Stimulated activated CD4-positive, alpha-beta T cell treated with anti-CD3 and anti-CD28 coated beads, Interleukin-1b, Interleukin-23, amount 100 ng/mL, for 1 hour (primary cell): ENCODE measurements at places on chromosomes 11 and 22.

- no peak for DNase-seq
These were observed 16.5 kb upstream of the ETS1 start for GRCh38 chr11:128603752-128604414.

- no peak for DNase-seq
These were observed 69.6 kb upstream of the ALKBH3 start for GRCh38 chr11:43810929-43811596.

- no peak for DNase-seq
These were observed 662 bp upstream of the TRIM3 start for GRCh38 chr11:6474413-6474792.

DNA sequence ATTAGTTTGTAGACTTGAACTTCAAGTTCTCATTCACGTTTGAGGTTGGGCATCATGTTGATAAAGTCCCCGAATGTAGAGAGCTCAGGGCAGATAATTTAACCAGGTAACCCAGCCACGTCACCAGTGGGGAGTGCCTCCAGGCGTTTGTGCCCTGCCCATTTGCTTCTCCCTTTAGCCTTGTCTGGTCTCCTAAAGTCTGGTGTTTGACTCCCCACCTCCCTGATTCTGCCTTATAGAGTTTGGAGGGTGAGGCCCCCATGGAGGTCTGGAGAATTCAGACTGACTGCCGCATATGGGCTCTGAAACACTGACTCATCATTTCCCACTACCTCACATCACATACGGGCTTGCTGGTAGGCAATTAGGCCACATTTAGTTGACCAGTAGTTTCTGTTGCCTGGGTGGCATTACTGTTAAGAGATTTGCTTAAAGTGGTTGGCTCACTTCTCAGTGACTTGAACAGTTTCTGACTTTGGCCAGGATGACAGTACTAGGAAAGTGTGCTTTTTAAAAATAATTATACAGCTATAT lies 99.3 kb upstream of the GAL start:
- no peak for DNase-seq

DNA sequence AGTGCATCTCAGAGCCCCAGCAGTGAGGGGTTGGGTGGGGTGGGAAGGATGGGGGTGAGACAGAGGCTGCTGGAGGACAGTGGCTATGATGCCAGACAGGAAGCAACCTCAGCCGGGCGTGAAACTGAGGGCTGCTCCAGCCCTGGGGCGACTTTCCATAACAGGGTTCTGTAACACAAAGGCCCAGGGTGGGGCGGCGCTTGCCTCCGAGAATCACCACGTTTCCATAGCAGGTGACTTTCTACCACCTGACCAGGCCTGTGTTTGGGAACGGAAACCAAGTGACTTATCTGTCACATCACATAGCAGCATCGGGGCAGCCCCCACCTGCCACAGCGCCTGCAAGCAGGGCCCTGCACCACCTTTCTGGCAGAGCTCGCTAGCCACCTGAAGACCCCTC lies 85.8 kb downstream of the TRMU start:
- no peak for DNase-seq

DNA sequence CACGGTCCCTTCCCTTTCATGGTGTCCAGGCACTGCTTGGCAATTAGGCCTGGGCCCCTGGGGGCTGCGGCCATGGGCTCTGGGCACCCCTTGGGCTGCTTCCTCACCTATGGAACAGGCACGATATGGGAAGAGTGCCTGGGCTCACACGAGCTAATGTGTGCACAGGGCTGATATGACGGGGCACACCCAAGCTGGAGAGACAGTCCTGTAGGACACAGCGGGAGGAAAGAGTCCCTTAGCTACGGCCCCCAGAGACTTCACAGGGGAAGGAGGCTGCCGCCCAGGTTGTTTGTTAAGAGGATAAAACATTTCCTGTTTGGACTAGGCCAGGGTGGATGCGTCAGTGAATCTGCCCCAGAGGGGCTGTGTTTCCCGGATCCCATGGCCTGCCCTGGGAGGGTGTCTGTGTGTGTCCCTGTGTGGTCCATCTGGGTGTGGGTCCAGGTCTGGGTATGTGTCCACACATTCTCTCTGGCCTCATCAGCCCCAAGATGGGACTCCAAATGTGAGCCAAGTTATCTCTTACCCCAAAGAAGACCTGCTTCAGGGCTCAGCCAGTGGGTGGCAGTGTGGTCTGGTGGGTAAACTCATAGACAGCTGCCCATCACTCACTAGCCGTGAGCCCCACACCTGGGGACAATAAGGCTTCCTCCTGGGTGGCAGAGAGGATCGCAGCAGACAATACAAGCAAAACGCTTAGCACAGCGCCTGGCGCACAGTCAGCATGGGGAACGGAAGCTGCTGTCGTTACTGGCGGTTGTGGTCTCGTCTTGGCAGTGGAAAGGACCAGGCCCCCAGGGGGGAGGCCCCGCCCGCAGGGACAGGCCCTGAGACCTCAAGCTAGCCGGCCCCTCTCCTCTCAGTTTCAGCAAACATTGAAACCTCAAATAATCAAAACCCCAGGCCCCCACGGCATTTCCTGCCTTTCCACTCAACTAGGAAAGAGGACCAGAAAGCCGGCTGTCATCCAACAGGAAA lies 3.2 kb upstream of the EMID1 start:
- no peak for DNase-seq

GRCh38 chr11:122778148-122778547 lies 60.2 kb upstream of the CRTAM start:
- no peak for DNase-seq

GRCh38 chr22:38638728-38639127 lies 17.5 kb downstream of the FAM227A start:
- no peak for DNase-seq

DNA sequence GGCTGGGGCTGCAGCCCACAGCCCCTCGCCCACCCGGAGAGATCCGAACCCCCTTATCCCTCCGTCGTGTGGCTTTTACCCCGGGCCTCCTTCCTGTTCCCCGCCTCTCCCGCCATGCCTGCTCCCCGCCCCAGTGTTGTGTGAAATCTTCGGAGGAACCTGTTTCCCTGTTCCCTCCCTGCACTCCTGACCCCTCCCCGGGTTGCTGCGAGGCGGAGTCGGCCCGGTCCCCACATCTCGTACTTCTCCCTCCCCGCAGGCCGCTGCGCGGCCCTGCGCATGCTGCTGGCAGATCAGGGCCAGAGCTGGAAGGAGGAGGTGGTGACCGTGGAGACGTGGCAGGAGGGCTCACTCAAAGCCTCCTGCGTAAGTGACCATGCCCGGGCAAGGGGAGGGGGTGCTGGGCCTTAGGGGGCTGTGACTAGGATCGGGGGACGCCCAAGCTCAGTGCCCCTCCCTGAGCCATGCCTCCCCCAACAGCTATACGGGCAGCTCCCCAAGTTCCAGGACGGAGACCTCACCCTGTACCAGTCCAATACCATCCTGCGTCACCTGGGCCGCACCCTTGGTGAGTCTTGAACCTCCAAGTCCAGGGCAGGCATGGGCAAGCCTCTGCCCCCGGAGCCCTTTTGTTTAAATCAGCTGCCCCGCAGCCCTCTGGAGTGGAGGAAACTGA lies 731 bp downstream of the GSTP1 start:
- DNase-seq: no peak

GRCh38 chr11:47756208-47756607 lies 10.9 kb downstream of the FNBP4 start:
- DNase-seq: no peak

- no peak for DNase-seq
These were observed 13.5 kb downstream of the PCSK7 start for GRCh38 chr11:117218133-117218915.

DNA sequence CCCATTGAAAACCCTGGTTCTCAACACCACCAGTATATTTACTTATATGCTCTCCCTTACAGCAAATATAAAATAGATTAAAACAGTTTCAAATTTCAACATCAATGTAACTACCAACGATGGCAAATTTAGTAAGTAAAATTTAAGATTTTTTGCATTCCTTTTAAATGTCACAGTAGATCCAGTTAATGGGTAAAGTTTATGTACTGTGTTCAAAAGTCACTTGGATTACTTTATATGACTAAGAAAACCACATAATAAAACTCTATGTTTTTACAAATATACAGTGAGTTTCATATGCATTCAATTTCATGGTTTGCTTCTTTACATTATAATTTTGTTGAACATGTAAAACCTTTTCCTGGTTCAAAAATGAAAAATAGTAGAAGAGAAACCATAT lies 364.6 kb downstream of the AASDHPPT start:
- no peak for DNase-seq

- no peak for DNase-seq
These were observed 40.8 kb upstream of the MYO18B start for GRCh38 chr22:25701056-25701780.
